ENCODE measurements at places on chromosomes 2 and 18.

DNA sequence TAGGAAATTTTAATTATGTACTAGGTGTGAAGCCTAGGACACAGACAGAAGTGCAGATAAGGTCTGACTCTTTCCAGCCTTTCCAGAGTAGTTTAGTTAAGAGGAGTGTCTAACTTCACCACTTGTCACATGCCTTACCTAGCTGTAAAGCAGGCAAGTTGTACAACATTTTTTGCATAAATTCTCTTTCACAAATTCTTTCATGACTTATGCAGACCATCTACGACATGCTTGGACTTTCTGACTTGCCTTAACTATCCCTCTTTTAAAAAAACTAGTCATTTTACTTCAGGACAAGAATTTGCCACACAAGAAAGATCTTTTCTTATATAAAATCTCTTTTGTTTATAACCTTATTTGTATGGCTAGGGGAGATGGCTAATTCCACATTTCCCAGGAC, 1273.6 kb upstream of the SLC39A10 start:
- DNase-seq, result no peak

- DNase-seq, result no peak
Measured at GRCh38 chr18:9949315-9949714, 35.5 kb downstream of the VAPA start.

DNA sequence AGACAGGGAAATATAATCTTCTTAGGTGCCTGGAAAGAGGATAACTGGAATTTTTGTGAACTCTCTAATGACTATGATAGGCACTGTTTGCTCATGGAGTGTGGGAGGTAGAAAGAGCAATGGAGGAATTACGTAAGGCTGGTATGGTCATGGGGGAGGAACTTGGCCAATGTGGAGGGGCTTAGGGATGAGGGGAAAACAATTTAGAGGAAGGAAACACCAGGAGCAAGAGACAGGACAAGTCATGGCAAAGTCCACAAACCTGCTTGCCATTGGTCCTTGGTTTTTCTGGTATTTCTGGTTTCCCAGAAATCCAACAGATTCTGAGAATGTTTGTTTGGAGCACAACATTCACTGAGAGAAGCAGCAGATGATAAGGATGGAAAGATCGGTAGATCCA, 274.2 kb downstream of the DYSF start:
- DNase-seq, result no peak

- no peak for DNase-seq
Measured at GRCh38 chr2:126729896-126730295, 73.9 kb downstream of the GYPC start.

GRCh38 chr2:136424112-136424511, 306.2 kb upstream of the CXCR4 start:
- no peak for DNase-seq

GRCh38 chr18:13660510-13660909, 65.8 kb downstream of the FAM210A start:
- DNase-seq, result no peak

DNA sequence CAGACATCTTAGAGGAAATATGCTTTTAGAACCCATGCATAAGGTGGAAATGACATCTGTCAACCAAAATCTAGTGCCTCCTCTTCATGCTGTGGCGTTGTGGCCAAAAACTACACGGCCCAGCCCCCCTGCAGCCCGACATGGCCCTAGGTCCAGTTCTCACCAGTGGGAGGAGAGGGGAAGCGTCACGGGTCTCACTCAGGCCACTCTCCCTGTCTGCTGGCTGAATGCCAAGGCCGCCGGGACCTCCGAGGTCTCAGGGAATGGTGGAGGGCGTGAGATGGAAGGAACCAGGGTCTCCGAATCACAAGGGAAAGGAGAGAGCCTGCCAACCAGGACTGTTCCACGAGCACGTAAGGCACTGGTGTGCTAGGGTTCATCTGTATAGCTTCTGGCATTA, 361.0 kb downstream of the ANAPC1 start:
- no peak for DNase-seq

DNA sequence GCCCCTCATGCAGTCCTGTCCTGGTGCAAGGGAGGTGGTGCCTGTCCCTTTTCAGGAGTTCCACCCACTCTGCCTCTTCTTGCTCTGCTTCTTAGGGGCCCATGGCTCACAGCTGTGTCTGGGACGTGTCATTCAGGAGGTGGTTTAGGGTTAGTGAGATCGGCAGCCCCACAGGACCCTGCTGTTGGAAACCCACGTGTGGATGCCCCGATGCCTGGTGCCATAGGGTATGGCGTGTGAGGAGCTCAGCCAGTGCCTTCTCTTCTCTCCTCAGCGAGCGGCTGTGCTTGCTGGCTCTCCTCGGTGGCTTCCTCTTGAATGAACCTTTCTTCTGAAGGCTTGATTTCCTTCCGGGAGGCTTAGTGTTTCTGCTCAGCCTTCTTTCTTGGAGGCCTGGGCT, 55.2 kb downstream of the LDLRAD4 start:
- no peak for DNase-seq

Measured in NCI-H774 (cell line).